ENCODE measurements at places on chromosomes 2 and 18.

DNA sequence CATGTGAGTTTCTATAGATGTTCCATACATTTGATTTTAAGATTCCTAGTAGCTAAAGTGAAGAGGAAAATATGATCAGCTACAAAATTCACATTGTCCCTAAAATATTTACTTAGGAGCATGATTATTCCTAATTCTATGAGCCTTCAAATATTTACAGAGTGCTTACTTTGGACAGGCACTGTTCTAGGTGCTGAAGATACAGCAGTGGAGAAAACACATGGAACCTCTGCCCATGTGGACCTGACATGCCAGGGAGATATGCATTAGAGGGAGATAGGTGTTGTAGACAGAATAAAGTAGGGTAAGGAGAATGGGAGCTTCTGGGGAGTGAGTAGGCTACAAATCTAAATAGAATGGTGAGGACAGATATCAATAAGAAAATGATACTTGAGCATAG, 62.6 kb upstream of the TACR1 start:
- no peak for ATAC-seq

DNA sequence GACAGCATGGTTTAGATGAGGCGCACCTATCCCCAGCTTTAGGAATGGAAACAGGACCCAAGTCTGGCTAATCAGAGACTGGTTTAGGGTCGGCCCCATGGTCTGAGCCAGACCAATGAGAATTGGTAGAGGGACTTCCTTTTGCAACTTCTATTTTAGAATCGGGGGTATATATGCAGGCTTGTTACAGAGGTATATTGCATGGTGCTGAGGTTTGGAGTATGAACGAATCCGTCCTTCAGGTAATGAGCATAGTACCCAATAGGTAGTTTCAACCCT, 1.5 kb upstream of the BOLA3 start:
- no peak for ATAC-seq

DNA sequence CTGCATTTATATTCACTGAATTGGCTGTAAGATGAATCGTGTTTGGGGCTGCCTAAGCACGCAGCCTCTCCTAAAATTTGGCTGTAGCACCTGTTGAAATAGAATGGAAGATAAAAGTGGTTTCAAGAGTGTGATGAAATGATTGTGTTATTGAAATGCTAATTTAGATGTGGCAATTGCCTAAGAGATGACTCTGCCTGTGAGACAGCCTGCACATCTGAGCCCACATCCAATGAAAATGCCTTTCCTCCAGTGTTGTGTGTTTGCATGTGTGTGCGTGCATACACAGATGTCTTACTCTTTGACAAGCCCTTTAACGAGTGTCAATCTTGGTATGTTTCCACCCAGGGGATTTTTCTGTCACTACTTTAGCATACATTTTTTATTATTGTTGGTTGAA, 346.9 kb downstream of the MEIS1 start:
- no peak for ATAC-seq

GRCh38 chr2:180101846-180102245, 94.7 kb upstream of the CWC22 start:
- no peak for ATAC-seq

GRCh38 chr2:143398781-143399180, 269.6 kb downstream of the ARHGAP15 start:
- no peak for ATAC-seq

- no peak for ATAC-seq
These were observed 80.5 kb upstream of the HPCAL1 start for GRCh38 chr2:10221976-10222870.

DNA sequence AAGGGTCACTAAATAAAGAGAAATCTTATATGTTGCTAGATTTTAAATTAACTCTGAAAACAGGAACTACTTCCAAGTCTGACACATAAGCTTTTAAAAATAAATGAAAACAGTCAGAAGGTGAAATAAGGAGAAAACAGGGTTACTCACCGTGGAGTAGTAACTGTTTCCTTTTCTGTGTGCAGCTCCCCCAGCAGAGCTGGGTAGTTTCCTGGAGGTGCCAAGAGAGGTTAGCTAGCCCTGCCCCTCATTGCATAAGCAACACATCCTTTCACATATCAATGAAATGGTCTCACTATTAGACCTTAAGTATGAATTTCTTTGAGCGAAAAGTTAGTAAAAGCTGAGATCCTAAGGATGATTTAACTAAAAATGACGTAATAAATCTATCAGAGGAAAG, 54.0 kb upstream of the GPR75 start:
- ATAC-seq: peak; percentile 65

DNA sequence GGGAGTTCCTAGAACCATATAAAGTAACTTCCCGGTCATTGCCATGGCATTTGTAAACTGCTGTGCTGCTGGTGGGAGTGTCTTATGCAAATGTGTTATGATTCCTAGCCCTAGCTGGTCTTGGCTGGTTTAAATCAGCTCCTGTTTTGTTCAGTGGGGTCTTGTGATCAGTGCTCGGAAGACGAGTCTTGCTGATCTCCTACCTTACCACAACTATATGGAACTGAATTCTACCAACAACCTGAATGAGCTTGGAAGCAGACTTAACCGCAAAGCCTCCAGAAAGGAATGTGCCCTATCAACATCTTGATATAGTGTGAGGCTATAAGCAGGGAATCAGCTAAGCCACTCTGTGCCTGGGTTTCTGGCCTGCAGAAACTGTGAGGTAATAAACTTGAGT, 33.5 kb downstream of the POLE4 start:
- ATAC-seq: no peak

GRCh38 chr18:10923551-10924070, 225.8 kb downstream of the PIEZO2 start:
- ATAC-seq: no peak

GRCh38 chr2:10960606-10961489, 49.1 kb downstream of the KCNF1 start:
- ATAC-seq: peak; percentile 45

GRCh38 chr2:177260379-177260778, 4.1 kb downstream of the NFE2L2 start:
- no peak for ATAC-seq

GRCh38 chr2:128689971-128690370, 371.3 kb upstream of the HS6ST1 start:
- no peak for ATAC-seq

DNA sequence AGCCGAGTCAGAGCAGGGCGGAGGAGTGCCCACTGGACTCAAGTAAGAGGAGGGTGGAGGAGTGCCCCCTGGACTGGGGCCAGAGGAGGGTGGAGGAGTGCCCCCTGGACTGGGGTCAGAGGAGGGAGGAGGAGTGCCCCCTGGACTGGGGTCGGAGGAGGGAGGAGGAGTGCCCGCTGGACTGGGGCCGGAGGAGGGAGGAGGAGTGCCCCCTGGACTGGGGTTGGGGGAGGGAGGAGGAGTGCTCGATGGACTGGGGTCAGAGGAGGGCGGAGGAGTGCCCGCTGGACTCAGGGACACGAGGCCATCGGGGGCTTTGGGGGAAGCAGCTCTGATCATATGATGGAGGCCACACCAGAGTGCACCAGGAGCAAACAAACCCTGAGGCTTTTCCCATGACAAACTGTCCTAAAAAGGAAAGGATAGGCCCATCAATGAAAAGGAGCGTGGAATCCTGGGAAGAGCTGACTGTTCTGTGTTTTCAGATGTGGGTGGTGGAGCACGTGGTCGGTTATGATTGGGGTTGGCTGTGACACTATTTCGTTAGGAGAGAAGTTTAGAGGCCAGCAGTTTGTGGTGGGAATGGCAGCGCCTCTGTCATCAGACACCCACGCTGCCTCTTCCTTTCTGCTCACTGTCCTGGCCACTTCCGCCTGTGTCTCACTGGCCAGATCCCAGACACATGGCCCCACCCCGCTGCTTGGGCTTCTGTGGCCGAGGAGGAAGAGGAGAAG, 24.5 kb upstream of the HPCAL1 start:
- no peak for ATAC-seq

DNA sequence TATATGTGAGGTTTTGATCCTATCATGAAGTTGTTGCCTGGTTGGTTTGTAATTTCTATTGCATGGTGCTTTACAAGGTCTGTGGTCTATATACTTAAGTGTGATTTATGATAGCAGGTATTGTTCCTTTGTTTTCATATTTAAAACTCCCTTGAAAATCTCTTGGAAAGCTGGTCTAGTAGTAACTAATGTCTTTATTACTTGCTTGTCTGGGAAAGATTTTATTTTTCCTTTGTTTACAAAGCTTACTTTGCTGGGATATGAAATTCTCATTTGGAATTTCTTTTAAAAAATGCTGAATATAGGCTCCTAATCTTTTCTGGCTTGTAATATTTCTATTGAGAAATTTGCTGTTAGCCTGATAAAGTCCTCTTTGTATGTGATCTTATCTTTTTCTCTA, 862.9 kb upstream of the NXPH2 start:
- no peak for ATAC-seq

GRCh38 chr18:26656944-26657536, 108.7 kb upstream of the KCTD1 start:
- peak; percentile 60 for ATAC-seq

- no peak for ATAC-seq
These were observed 237.8 kb downstream of the DCC start for GRCh38 chr18:52577795-52578194.

- no peak for ATAC-seq
These were observed 268.9 kb upstream of the CCDC68 start for GRCh38 chr18:55228191-55228590.

DNA sequence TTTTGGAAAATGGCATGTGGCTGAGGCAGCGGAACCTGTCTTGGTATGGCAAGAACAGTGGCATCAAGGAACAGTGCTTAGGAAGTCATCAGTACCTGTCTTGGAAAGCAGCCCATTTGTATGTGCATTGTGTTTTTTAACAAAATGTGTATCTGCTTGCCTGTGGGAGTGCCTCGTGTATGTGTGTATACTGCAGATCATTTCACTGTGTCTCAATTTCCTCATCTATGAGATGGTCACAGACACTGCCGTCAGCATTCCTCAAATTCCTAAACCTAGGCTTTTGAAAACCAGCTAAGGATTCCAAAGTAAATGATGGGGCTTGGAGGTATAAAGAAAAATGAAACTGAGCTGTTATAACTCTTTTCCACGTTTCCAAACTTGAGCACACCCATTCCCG, 441.3 kb downstream of the RND3 start:
- ATAC-seq: no peak

DNA sequence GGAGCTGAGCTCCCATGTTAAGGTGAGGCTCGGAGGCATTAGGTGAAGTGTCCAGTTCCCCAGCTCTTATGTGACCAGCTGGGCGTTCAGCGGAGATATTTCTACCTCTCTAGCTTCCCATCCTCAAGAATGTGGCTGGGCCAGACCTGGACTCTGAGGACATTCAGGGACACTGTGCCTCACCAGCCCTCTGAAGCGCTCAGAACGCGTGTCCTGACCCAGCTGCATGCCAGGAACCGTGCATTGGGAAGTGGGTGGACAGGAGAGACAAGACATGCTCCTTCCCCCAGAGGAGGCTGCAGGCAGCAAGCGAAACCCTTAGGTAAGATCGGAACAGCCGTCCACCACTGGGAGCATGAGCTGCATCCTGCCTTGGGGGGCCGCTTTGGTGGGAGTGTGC, 38.0 kb upstream of the GPAT2 start:
- no peak for ATAC-seq

GRCh38 chr18:29531746-29532145, 1354.8 kb upstream of the CDH2 start:
- ATAC-seq: no peak

DNA sequence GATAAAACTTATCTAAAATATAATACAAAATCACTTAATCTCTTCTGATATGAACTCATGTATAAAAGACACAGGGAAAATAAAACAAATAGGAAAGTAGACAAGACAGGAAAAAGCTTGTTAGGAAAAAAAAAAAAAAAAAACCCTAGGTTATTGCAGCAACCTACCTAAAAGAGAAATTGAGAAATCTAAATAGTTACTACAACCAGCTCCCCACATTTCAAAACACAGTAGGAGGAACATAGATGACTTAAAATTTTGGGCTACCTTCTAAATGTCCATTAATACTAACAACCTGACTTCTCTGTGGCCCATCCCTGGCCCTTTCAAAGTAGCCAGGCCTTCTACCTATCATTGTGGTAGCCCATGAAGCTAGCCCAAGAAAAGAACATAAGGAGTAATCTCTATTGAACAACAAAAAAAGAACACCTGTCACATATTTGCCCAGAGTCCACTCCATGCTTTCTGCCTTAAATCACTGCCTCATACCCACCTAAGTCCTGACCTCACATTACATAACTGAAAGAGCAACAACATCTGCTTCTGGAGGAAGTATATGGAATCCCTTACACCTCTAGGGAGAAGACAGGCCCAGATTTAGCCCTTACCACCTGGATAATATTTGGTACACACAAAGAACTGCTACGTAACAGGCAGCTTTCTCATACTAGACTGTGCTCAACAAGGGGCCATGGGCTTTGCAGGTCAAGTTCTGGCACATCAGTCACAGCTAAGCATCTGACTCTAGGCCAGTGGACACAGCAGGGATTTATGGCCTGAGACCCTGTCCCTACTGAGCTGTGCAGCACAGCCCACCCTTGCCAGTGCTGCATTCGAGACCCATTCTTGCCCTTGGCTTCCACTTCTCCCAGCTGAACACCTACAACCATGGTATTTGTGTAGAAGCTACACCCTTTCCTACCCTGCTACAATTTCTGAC, 8.5 kb downstream of the SUCLG1 start:
- ATAC-seq: no peak

- ATAC-seq: no peak
These were observed 20.1 kb upstream of the NFATC1 start for GRCh38 chr18:79375441-79376154.

- ATAC-seq: no peak
These were observed 234.1 kb downstream of the XIRP2 start for GRCh38 chr2:167122389-167122788.

DNA sequence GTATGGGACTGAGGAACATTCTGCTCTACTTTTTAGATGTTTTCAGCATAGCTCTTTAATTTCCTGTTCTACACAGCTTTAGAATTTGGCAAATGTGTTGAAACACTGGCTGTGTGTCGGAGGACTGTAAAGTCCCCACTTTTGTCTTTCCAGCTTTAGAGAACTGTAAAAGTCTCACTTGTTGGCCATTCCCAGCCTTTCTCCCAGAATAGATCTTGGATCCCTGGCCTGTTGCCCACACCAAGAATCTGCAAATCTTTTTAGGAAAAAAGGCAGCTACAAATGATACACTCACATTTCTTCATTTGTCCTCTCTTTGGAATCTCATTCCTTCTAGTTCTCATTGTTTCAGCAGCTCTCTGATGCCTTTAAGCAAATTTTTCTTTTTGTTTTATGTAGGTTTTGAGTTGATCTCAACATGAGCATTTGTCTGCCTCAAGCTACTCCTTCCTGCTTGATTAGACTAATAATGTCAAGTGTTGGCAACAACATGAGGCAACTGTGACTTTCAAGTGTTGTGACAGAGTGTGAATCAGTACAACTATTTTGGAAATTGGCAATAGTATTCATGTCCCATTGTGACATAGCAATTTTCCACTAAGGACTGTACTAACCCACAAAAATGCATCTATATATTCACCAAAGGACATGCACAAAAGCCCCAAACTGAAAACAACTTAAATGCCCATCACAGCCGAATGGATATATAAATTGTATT, 610.8 kb downstream of the EPHA4 start:
- no peak for ATAC-seq

GRCh38 chr2:60675301-60675700, 80.8 kb upstream of the PAPOLG start:
- no peak for ATAC-seq
